ENCODE measurements at places on chromosomes 12 and 14. TPM values are rescaled to one million over a fixed set of nuclear protein-coding genes. Genes with fewer than 3 reads are reported as not detected.

DNA sequence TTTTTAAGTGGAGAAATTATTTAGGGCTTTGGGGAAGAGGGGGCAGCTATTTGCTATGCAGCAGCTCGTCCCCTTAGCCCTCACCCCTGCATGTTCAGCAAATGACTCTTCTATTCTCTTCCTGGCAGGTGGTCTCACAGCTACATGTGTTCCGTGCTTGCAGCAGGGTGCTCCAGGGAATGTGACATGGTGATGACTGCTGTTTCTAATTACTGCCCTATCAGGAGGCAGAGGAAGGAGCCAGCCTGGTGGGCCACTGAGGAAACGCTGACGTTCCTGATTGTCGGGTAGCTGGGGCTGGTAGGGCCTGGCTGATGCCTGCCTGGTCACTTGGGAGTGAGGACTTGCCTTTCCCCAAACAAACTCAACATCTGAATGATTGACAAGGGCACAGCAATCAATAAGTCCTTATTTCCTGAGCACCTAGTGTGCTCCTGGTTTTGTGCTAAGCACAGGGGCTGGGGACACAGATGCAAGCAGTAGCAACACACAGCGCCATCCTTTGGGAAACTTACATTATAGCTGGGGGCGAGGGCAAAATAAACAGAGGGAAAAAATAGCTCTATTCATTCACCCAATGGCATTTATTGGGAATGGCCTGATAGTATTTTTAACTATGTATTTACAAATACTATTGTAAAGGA, 377.8 kb downstream of the FUT8 start:
- DNase-seq = no peak

DNA sequence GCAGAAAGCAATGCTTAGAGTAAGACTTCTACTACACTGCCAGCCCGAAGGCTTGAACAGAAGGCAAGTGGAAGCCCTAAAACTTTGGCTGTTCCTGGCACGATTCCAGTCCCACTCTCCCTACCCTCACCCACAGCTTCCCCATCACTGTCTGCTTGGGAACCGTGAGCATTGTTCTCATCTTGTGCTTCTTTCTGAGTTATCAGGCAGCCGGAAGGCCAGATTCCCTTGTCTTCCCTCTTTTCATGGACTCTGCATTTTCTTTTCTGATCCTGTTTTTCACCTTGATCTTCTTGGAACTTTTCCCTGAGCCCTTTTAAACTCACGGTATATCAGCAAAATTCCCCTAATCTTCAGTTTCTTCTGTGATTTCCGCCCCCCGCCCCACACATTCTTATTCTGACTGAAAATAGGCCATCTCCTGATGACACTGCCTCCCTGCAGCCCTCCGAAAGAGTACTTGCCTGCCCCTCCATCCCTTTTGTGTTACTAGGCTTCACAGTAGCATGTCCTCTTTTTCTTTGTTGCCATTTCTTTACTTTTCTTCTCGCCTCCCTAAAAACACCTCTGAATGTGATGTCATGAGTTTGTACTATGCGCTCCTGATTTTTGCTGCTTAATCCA, 29.9 kb downstream of the RCOR1 start:
- DNase-seq = no peak

GRCh38 chr14:52029881-52030280, 39.0 kb downstream of the NID2 start:
- no peak for DNase-seq

MGP gene
- total RNA-seq = 1,009 TPM

OR4E2 gene
- total RNA-seq = not detected

TPPP2 gene
- total RNA-seq = not detected

PAX9 gene
- not detected for total RNA-seq

GRCh38 chr12:58419905-58420304, 478.5 kb downstream of the ATP23 start:
- no peak for DNase-seq

GLIPR1 gene
- total RNA-seq = 18.1 TPM

NPAS3 gene
- 4.6 TPM for total RNA-seq

DNA sequence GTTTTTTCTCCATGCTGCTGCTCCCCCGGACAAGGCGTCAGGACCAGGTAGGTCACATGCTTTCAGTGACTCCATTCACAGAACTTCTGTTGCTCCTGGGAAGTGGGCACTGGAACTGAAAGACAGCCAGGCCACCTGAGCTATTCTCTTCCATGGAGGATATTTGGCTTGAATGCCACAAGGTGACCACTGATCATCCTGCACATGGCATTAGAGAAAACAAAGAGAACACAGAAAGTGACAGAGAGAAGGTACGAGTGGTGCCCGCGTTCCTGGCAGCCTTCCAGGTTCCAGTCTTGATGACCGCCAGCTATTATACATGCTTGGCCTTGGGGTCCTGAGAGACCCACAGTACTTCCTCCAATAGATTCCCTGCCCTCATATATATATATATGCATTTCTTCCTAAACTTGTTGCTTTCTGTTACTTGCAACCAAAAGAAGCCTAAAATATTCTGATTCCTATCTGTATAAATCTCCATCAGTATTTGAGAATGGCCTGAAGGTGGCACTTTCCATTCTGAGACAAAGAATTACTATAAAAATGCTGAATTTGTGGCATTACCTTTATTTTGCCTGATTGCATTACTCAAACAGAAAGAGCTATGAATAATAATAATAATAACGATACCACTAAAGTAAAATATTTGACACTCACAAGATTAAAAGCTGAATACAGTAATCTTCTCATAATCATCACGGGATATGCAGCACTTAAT, 174.9 kb downstream of the FOXN3 start:
- DNase-seq = no peak

DNA sequence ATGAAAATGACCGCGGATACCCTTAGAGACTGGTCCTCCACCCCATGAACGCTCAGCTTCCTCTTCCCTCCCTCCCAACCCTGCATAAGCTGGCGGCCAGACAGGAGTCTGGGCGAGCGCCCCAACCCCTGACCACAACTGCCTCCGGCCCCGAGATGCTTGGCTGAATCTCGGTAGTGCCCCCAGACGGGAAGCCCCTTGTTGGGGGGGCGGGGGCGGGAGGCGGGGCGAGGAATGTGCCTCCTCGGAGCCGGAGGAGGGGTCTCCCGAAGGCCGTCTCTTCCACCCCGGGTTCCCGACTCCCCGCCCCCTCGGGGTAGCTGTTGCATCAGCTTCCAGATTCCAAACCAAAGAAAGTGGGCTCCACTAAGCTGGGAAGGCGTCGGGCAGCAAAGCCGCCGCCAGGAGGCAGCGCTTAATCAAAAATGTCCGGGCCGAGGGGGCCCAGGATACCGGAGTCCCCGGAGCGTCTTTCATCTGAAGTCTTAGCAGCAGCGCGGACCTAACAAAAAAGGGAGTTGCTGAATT, 7.1 kb upstream of the MRPL52 start:
- DNase-seq = peak; percentile 90

- no peak for DNase-seq
Measured at GRCh38 chr14:33704481-33704880, 246.4 kb downstream of the EGLN3 start.

DNA sequence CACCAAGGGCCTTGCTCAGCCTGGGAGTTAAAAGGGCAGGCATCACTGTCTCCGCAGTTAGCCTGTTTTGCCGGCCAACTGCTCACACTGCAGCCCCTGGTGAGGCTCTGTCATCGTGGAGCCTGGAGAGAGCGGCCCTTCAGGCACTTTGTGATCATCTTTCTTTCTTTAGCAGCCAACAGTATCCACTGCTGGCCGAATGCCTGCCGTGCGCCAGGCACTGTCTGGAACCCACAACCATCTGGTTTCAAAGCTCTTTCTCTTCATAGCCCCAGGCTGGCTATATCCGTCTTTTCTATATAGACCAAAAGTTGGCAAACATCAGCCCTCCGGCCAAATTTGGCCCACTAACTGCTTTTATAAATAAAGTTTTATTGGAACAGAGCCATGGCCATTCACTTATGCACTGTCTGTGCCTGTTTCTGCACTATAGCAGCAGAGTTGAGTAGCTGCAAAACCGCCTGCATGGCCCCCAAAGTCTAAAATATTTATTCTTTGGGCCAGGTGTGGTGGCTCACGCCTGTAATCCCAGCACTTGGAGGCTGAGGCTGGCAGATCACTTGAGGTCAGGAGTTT, 29.5 kb downstream of the SLC8B1 start:
- no peak for DNase-seq

- no peak for DNase-seq
Measured at GRCh38 chr12:88437226-88437625, 143.0 kb downstream of the KITLG start.

SGPP1 gene
- 18.8 TPM for total RNA-seq

DNA sequence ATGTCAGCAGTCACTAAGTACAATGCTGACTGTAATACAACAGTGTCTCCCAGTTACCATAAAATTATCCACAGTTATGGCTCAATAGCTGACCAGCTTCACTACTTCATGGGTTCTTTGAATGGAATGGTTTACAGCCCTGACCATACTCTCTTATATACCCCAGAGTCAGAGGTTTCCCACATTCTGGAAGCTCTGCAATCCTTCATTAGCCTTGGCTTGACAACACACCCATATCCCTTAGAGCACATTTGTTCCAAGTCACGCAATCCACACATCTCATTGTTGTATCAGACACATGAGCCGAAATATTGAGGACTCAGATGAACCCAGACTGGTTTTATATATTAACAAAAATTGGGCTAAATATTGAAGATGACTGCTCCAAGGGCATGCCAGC, 209.4 kb upstream of the PLXNC1 start:
- DNase-seq = no peak

GRCh38 chr12:92551853-92552397, 150.9 kb upstream of the PLEKHG7 start:
- no peak for DNase-seq

GRCh38 chr12:54654926-54655325, 6.8 kb upstream of the DCD start:
- no peak for DNase-seq

ERO1A gene
- 24.3 TPM for total RNA-seq

CIROP gene
- not detected for total RNA-seq

- DNase-seq = no peak
Measured at GRCh38 chr12:71152851-71153250, 4.9 kb downstream of the TSPAN8 start.

- DNase-seq = no peak
Measured at GRCh38 chr12:100553936-100554335, 19.5 kb upstream of the GAS2L3 start.

- DNase-seq = peak; percentile 98
Measured at GRCh38 chr14:58298477-58299400, at the start of gene ARID4A. TSS of gene ARID4A (plus strand) at chr14:58298555. CDS start at chr14:58299855, 1,300 bp downstream.

SPX gene
- 0.71 TPM for total RNA-seq

DNA sequence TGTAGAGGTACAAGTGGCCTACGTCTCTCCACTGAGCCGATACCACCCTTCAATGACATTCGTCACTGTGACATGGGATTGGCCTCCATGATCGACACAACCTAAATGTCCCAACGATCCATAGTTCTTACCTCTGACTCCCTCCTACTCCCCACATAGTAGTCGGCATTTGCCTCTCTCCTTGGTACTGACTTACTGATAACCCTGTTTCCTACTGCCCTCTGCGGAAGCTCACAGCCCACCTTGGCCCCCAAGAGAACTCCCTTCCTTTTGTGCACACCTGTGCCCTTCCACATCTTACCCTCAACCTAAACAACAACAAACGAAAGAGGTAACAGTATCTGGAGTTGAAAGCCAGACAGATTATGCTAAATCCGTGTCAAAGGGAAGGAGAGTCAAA, 23.9 kb downstream of the VSX2 start:
- no peak for DNase-seq

DNA sequence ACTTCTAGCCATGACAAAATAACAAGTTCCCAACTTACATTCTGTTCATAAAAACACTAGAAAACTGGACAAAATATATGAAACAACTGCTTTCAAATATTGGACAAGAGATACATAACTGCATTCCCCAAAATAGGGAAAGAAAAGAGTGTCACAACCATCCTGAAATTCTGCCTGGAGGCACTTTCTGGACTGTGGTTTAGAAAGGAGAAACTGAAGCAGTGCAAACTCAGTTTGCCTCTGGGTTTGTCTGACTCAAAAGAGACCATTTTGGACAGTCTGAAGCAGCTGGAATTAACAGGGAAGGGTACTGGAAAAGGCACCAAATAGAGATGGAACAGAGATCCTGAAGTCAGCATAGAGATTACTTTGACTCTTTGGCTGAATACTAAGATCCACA, 11.3 kb upstream of the SYT1 start:
- DNase-seq = no peak

PTPRQ gene
- total RNA-seq = 0.36 TPM

GRCh38 chr12:67137256-67137655, 131.9 kb upstream of the CAND1 start:
- DNase-seq = no peak

TROAP gene
- total RNA-seq = 0.36 TPM

GRCh38 chr14:52111583-52111982, 42.7 kb upstream of the NID2 start:
- no peak for DNase-seq

DNA sequence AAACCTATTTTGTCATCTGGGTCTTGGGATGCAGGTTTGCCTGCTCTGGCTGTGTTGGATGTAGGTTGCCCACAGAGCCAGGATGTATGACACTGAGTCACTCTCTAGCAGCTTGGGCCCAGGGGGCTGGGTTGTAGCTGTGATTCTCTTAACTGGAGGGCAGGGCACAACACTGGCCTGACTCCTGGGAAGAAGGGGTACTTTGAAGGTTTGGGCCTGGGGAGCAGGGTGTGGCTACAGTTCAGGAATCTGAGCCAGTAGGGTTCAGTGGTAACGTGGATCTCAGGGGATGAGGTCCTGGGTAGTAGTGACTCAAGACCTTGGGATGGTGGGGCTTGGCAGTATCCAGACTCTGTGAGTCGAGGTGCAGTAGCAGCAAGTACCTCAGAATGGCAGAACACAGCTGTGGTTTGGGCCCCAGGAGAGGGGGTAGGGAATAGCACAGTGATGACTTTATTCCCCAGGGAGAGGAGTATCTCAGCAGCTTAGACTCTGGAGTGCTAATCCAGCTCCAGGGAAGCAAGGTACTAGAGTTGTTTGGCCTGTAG, 25.7 kb downstream of the TBC1D15 start:
- no peak for DNase-seq

PHETA1 gene
- total RNA-seq = 5.4 TPM

BMP4 gene
- total RNA-seq = 31.4 TPM

DNA sequence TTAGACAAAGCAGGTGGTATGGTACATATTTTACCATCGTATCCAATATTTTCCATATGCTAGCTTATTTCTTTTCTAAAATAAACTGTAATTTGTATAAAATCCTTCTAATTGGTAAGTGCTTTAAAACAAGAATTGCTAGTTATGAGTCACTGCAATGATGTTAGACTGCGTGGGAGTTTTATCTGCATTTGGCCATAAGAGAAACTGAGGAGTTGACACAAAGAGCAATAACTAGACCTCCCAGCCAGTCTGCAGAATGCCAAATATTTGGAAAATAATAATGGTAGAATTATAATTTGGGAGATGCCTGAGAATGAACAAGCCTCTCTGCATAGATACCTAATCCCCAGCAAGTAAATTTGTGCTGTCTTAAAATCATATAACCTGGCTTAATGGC, 61.7 kb upstream of the PTPRR start:
- no peak for DNase-seq

GRCh38 chr14:42011221-42011620, 404.5 kb downstream of the LRFN5 start:
- DNase-seq = no peak

Data from sigmoid colon (tissue), 7 donors.